ENCODE measurements at places on chromosomes 4 and X.

- no peak for DNase-seq
Measured at GRCh38 chr4:11293866-11294265, 134.8 kb downstream of the HS3ST1 start.

DNA sequence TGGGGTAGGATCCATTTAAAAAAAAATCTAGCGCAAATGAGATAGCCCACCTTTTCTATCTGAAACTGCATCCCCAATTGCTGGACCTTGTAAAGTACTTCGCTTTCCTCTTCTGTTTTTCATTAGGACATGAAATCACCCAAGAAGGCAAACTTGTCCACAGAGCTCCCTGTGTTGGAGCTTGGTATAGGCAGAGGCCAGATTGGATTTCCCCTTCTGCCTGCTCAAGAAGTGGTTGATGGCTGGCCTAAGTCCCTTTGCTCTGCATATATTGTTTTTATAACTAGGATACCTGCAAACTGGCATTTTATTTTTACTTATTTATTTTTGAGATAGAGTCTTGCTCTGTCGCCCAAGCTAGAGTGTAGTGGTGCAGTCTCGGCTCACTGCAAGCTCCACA lies 28.4 kb downstream of the RNF4 start:
- no peak for DNase-seq

DNA sequence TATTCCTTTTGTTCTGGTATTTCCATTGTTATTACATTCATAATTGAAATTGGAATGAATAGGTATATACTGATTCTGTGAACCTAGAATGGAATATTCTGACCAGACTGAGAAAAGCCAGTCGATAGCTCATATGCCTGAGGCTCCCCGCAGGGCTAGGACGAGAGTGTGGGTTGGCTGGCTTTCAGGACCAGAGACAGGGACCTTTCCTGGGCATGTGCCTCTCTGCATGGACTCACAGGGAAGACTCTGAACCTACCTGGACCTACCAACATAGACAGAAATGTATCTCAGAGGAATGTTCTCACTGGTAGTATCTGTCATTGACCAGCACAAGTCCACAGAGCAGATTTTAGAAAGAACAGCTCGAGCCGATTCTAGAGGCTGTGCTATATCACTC lies 214.6 kb downstream of the FRMPD4 start:
- no peak for DNase-seq

- no peak for DNase-seq
Measured at GRCh38 chr4:89257376-89257775, 50.2 kb downstream of the GPRIN3 start.

DNA sequence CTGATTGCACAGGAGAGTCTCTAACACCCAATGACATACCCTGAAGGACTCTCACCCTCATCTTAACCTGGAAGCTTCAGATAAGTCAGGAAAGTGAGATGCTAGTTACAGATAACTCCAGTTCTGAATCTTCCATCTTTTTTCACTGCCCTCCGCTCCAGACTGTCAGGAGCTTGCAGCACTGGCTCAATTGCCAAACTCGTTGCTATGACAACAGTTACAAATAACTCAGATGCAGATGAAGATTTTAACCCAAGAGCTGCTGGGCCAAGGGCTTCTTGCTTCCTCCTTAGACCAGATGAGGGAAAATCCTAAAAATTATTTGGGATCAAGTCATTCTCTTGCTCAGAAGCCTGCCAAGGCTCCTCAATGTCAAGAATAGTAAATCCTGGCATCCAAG lies 109.1 kb upstream of the HUWE1 start:
- no peak for DNase-seq

All from astrocyte of the cerebellum (primary cell).